ENCODE measurements at places on chromosomes 7 and 10.
A peak's percentile ranks its signal among the peaks of the same experiment; 100 is the strongest.

DNA sequence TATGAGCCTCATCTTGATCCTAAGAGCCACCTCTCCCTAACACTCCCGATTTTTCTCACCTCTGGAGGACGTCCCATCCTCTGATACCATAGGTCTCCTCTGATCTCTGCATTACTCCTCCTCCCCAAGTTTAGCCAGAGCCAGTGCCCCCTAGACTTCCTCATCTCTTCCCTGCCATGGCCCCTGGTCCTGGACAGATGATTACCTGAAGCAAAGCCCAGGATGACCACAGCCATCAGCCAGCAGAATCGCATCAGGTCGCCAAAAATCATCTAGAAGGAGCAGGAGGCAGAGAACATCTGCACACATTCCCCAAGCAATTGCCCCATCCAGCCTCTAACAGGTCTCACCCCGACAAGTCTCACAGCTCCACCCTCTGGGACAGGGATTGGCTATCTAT lies 11.7 kb downstream of the TRPV6 start:
- no peaks in the 10 kb centered on the region for H3K36me3 ChIP-seq
- H3K27ac ChIP-seq, result no peak overlapping the region
- no peaks in the 10 kb centered on the region for H3K27me3 ChIP-seq
- no peak for DNase-seq
- H3K4me3 ChIP-seq, result no peak overlapping the region

- H3K27me3 ChIP-seq, result no peaks in the 10 kb centered on the region
- H3K4me3 ChIP-seq, result no peak overlapping the region
- H3K36me3 ChIP-seq, result no peaks in the 10 kb centered on the region
- no peak for DNase-seq
- H3K27ac ChIP-seq, result no peak overlapping the region
Measured at GRCh38 chr10:114319406-114320248, 80.6 kb downstream of the VWA2 start.

DNA sequence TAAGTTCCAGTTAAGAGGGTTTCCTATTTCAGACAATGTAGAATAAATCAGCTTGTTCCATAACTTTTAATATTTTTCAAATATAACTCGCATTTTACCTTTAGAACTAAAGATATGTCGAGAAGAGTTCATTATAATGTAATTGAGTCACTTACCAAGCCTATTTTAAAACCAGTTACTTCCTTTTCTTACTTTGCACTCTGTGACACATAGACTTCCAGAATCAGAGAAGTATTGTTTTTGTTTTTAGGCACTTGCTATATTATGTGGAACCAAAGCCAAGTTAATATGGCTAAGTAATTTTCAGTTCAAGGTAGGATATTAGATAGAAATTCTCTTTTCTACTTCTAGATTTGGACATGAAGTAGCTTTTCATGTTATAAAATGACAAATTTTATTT lies 182.7 kb upstream of the PRPS1L1 start:
- H3K27ac ChIP-seq, result no peak overlapping the region
- H3K4me1 ChIP-seq, result no peaks in the 10 kb centered on the region
- H3K4me3 ChIP-seq, result no peak overlapping the region
- no peak for DNase-seq
- H3K27me3 ChIP-seq, result no peaks in the 10 kb centered on the region
- no peaks in the 10 kb centered on the region for H3K36me3 ChIP-seq

GRCh38 chr10:115129752-115130151 lies 36.6 kb downstream of the ATRNL1 start:
- H3K4me1 ChIP-seq, result no peaks in the 10 kb centered on the region
- no peak overlapping the region for H3K4me3 ChIP-seq
- DNase-seq, result no peak
- H3K27me3 ChIP-seq, result no peaks in the 10 kb centered on the region
- H3K27ac ChIP-seq, result no peak overlapping the region

- H3K27ac ChIP-seq, result no peak overlapping the region
- H3K4me3 ChIP-seq, result no peak overlapping the region
- no peaks in the 10 kb centered on the region for H3K27me3 ChIP-seq
- H3K4me1 ChIP-seq, result no peaks in the 10 kb centered on the region
Measured at GRCh38 chr7:7264306-7265040, 82.1 kb downstream of the C1GALT1 start.

GRCh38 chr7:150357270-150357669 lies 11.4 kb upstream of the REPIN1 start:
- DNase-seq, result no peak
- no peaks in the 10 kb centered on the region for H3K27me3 ChIP-seq
- no peaks in the 10 kb centered on the region for H3K4me1 ChIP-seq
- no peaks in the 10 kb centered on the region for H3K36me3 ChIP-seq

DNA sequence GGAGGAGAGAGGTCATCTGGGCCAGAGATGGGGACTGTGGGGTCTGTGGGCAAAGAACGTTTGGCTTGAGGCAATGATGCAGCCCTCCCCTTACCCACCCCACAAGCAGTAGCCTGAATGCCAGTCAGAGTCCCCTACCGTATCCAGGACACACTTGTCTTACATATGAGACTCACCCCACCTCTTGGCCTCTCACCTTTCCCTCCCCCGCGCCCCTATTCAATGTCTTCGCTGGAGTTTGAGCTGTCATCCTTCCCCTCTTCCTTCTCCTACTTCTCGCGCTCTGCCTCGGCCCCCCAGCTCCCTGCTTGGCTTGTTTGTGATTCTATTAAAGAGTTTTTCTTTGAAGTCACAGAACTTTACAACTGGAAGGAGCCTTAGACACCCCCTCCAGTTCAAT lies 8.9 kb downstream of the PRRT4 start:
- DNase-seq, result no peak
- no peak overlapping the region for H3K27ac ChIP-seq
- H3K4me3 ChIP-seq, result no peak overlapping the region
- peaks cover 18% of the 10 kb centered on the region for H3K27me3 ChIP-seq
- H3K4me1 ChIP-seq, result peaks cover 3% of the 10 kb centered on the region

GRCh38 chr10:105150259-105150880 lies 509.3 kb downstream of the SORCS3 start:
- no peak overlapping the region for H3K27ac ChIP-seq
- no peaks in the 10 kb centered on the region for H3K36me3 ChIP-seq
- no peaks in the 10 kb centered on the region for H3K27me3 ChIP-seq
- no peak for DNase-seq

DNA sequence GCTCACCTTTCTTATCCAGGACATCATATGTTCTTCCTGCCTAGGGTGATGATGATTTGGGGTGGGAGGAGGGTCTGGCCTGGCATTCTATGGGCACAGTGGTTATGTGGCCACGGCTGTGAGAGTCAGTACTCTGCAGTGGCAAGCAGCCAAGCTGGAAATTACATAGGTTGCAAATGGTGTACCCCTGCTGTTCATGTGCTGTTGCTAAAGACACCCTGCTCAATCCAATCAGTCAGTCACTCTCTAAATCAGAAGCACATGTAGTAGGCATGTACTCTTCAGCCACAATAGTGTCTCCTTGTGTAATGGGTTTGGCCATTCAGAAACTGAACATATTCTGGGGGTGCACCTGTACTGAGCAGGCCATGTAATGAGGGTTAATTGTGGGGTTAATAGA lies 449.1 kb upstream of the ANKRD30A start:
- H3K4me3 ChIP-seq, result no peak overlapping the region
- DNase-seq, result no peak
- H3K36me3 ChIP-seq, result no peaks in the 10 kb centered on the region
- no peaks in the 10 kb centered on the region for H3K4me1 ChIP-seq

DNA sequence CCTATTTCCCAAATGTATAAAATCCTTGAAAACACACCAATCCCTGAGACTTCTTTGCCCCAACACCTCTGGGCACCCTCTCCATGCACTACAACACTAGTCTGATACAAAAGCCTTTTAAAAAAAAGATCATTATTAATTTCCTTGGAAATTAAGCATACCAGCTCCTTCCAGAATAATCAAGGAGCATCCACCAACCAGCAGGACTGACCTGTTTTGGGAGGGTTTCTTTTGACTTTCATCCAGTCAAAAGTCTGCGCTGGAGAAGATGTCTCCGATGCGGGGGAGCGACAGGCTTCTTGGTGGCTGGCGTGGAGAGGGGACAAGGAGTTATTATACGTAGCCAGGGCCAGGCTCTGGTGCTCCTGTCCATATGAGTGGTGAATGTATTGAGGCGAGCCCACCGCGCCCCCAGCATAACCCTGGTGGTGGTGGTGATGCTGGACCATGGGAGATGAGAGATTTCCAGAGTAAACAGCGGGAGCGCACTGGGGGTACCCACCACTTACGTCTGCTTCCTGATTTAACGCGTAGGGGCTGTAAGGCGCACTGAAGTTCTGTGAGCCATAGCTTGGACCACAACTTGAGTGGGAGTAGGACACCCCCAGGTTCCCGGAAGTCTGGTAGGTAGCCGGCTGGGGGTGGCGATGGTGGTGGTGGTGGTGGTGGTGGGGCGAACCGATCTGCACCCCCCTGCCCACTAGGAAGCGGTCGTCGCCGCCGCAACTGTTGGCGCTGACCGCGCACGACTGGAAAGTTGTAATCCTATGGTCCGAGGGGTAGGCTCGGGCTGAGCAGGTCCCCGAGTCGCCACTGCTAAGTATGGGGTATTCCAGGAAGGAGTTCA lies 527 bp downstream of the HOXA1 start:
- no peak for DNase-seq
- peaks cover 11% of the 10 kb centered on the region for H3K4me1 ChIP-seq
- H3K27ac ChIP-seq, result no peak overlapping the region
- H3K27me3 ChIP-seq, result no peaks in the 10 kb centered on the region
- no peaks in the 10 kb centered on the region for H3K36me3 ChIP-seq
- peak overlapping the region; percentile 74 for H3K4me3 ChIP-seq

GRCh38 chr10:89515031-89515841 lies 20.2 kb downstream of the SLC16A12 start:
- H3K27me3 ChIP-seq, result no peaks in the 10 kb centered on the region
- no peak overlapping the region for H3K27ac ChIP-seq
- no peaks in the 10 kb centered on the region for H3K36me3 ChIP-seq
- DNase-seq, result no peak
- H3K4me1 ChIP-seq, result no peaks in the 10 kb centered on the region

GRCh38 chr7:151550656-151551286 lies 31.1 kb upstream of the RHEB start:
- no peaks in the 10 kb centered on the region for H3K36me3 ChIP-seq
- no peak overlapping the region for H3K27ac ChIP-seq
- DNase-seq, result no peak
- H3K4me3 ChIP-seq, result no peak overlapping the region
- H3K4me1 ChIP-seq, result no peaks in the 10 kb centered on the region
- no peaks in the 10 kb centered on the region for H3K27me3 ChIP-seq

GRCh38 chr7:97450516-97450915 lies 281.4 kb upstream of the TAC1 start:
- H3K27ac ChIP-seq, result no peak overlapping the region
- no peak overlapping the region for H3K4me3 ChIP-seq
- no peak for DNase-seq
- H3K36me3 ChIP-seq, result no peaks in the 10 kb centered on the region

DNA sequence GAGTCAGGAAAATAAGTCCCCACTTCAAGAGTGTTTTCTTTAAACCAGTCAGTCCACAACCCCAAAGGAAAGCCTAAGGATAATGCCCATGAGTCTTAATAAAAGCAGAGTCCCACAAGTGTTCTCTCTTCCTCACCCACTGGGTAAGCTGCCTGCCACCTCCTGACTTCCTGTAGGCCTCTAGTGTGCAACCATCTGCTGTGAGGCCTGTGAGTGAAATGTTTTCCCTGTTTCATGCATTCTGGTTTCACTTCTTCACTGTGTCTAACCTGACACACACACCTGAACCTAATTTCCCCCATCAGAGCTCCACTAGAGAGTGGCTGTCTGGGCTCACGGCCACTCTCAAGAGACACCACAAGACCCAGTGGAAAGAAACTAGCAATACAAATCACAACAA lies 38.9 kb upstream of the GDF10 start:
- H3K4me3 ChIP-seq, result no peak overlapping the region
- H3K27ac ChIP-seq, result no peak overlapping the region
- H3K4me1 ChIP-seq, result no peaks in the 10 kb centered on the region
- no peaks in the 10 kb centered on the region for H3K27me3 ChIP-seq

DNA sequence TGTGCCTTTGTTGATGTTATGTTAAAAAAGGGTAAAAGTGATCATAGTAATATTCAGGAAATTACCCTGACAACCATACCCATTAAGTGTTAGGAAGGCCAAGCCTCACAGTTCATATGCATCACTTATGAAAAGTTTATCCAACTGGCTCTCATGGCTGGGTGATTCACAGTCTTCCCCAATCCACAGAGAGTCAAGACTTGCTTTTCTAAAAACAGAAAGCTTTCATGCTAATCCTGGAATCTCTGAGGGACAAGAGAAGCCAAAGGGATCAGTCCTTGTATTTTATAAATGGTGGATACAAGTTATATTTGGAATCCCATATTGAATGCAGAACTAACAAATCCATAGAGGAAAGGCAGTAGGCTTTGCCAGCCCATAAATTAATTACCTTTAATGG lies 218.3 kb downstream of the JAZF1 start:
- H3K27me3 ChIP-seq, result no peaks in the 10 kb centered on the region
- H3K4me3 ChIP-seq, result no peak overlapping the region
- DNase-seq, result no peak
- no peaks in the 10 kb centered on the region for H3K36me3 ChIP-seq

DNA sequence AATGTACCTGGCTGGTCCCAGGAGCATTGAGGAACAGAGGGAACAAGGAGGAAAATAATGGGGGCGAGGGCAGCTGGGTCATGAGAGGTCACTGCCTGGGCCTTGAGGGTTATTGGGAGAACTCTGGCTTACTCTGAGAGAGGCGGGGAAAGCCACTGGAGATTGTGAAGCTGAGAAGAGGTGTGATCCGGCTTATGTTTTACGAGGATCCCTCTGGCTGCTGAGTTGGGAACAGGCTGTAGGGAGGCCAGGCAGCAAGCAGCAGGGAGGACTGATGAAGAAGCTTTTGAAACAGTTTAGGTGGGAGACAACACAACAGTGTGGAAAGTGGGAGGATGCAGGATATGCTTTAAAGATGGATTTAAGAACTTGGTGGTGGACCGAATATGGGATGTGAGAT lies 87.3 kb downstream of the FANK1 start:
- no peak overlapping the region for H3K4me3 ChIP-seq
- no peak for DNase-seq
- no peak overlapping the region for H3K27ac ChIP-seq
- H3K4me1 ChIP-seq, result no peaks in the 10 kb centered on the region
- no peaks in the 10 kb centered on the region for H3K27me3 ChIP-seq

DNA sequence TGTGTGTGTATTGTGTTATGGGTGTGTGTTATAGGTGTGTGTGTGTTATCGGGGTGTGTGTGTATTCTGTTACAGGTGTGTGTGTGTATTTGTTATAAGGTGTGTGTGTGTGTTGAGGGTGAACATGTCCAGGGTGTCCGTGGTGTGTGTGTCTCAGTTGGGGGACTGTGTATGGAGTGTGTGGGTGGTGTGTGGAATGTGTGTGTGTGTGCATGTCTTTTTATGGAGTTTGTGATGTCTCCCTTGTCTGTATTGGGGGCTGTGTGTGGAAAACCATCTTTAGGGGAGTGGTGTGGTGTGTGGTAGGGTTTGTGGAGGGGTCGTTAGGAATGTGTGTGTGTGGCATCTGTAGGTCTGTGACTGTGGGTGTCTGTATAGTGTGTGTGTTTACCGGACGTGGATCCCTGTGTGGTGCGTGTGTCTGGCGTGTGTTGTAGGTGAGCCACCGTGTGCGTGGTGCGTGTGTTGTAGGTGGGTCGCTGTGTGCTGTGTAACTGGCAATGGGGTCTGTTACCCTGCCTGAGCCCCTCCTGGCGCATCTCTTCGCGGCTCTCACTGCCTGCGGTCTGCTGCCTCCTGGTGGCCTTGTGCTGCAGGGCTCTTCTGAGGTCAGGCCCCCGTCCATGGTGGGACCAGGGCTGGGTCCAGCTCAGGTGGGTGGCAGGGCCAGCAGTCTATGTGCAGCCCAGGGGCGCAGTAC lies 61.7 kb downstream of the PALD1 start:
- H3K4me3 ChIP-seq, result no peak overlapping the region
- H3K27me3 ChIP-seq, result no peaks in the 10 kb centered on the region
- no peak for DNase-seq
- no peak overlapping the region for H3K27ac ChIP-seq
- H3K36me3 ChIP-seq, result no peaks in the 10 kb centered on the region
